ENCODE measurements at places on chromosomes 7 and 10.

GRCh38 chr7:45698303-45699014 is 124.3 kb downstream of the ADCY1 start:
- no peak for DNase-seq

GRCh38 chr10:119377958-119378736 is 164.4 kb downstream of the RGS10 start:
- DNase-seq = no peak

DNA sequence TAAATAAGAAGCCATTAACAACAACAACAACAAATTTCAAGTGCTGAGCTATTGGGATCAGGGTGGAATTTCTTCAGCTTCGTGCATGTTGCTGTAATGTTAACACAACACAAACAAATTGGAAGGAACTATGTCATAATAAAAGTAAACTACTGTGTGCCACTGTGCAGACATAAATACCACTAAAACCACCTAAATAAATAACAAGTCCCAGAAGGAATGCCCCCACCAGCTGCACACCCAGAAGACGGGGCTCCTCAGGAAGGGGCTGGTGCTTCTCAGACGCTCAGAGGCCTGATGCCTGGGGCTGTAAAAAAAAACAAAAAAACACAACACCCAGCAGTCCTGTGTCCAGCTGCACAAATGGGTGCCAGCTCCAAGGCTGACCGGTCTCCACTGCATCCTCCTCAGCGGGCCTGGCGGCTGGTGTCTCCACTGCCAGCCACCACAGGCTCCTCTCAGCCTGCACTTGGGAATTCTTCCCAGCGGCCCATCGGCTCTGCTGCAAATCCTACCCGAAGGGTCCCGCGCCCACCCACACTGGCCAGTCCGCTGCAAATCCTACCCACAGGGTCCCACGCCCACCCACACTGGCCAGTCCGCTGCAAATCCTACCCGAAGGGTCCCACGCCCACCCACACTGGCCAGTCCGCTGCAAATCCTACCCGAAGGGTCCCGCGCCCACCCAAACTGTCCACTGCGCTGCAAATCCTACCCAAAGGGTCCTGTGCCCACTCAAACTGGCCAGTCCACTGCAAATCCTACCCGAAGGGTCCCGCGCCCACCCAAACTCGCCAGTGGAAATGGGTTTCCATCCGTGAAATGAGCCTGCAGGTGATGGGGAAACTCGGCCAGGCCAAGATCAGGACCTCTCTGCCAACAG is 35.8 kb upstream of the DNAAF5 start:
- no peak for DNase-seq

DNA sequence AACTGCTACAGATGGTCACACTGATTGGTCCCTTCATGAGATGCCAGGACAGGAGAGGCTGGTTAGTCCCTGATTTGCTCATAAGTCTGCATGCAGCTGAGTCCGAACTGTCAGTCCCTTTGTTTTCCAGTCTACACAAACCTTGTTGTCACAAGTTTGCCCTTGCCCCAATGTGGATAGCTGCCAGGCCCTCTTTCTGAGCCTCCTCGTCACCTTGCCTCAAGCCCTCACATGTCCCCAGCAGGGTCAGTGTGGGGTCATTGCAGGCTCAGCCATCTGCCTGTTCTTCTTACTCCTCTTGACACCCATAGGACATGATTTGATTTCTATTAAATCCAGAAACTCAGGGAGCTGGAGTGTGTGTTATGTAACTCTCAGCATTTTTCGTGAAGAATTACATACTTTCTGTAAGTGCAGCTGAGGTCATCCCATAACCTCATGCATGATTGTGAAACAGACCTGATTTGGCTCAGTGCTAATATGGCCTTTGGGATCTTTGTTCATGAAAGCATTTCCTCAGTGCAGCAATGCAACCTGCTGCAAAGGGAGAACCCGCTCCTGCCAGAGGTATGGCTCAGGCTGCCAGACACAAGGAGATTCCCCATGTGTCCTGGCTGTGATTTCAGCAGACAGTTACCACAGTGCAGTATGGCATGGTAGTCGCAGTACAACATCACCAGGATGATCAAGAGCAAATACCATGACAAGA is 70.0 kb upstream of the ZMIZ2 start:
- DNase-seq = peak; percentile 90

GRCh38 chr7:95684505-95684904 is 87.8 kb upstream of the DYNC1I1 start:
- peak; percentile 8 for DNase-seq

- peak; percentile 13 for DNase-seq
Measured at GRCh38 chr7:68562323-68562899, 1035.9 kb upstream of the AUTS2 start.

DNA sequence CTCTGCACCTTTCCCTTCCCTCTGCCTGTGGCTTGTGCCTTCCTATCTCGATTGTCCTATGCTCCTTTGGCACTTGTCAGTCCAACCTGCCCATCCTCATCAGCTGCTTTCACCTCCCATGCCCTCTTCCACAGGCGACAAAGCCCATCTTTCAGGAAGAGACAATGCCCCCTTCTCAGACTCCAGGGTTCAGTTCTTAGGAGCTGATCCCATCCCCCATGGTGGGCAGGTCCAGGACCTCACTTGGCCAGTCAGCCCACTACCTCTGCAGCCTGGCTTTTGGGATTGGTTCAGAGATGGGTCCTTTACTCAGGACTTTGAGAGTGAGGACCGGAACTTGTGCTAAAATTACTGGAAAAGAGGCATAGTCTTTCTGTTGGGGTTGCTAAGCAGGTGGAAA is 74.0 kb upstream of the NANOS1 start:
- no peak for DNase-seq

GRCh38 chr10:24916365-24916764 is 36.0 kb downstream of the PRTFDC1 start:
- DNase-seq = no peak

DNA sequence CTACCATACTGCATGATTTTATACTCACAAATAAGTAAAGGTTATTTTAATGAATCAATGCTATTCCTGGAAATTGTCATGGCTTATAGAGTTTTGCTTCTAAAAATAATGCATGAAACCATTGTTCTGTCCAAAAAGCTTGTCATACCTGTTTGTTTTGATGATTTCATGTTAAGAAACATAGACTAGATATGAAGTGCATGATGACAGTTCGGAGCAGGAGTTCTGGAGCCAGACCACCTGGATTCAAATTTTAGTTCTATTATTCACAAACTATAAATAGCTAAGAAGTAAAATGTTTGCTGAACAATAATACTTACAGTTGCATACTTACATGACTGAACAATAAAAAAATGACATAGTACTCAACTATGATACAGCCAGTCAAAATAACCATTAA is 107.0 kb upstream of the AKR1E2 start:
- peak; percentile 33 for DNase-seq

DNA sequence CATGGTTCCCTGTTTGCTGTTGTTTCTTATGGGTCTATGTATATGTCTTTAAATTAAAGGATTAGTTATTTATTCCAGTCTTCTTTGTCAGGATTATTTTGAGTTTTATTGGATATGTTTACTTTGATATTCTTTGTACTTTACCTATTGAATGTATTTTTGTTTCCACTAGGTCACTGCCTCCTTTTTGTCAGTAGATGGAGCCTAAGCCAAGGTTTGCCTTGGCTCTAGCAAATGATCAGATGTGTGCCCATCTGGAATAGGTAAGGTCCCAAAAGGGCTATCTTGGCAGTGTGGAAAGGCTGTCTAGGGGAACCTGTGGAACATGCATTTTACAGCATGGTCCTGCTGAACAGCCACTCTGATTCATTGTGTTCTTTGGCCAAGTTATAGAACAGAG is 337.3 kb upstream of the GHITM start:
- DNase-seq = no peak

DNA sequence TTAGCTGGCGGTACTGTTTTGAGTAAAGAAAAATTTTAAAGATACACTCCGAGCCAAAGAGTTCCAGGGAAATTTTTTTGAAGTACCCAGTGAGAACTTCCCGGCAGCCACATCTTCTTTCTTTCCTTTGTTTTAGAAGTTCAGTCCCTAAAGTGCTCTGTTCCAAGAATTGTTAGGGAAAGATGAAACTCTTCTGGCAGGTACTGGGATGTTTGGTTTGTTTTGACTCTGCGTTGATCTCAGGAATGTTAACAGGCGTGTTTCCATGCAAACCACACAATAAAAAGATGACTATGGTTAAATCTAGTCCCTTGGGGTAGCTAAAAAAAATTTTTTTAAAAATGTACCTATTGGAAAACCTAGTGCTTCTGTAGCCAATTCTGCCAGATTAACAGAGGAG is 224.7 kb upstream of the PHYHIPL start:
- DNase-seq = peak; percentile 36

- no peak for DNase-seq
Measured at GRCh38 chr10:70441161-70441894, at the start of gene NODAL. Gene NODAL (minus strand): TSS chr10:70441681. CDS start chr10:70441667, 14 bp downstream.

GRCh38 chr7:100119072-100119969 is at the start of the genes CNPY4 and TAF6:
Gene CNPY4 (plus strand): TSS chr7:100119634. CDS start chr7:100119745, 111 bp downstream.
Gene TAF6 (minus strand): TSS chr7:100119358. CDS start chr7:100114209, 5,149 bp downstream.
- peak; percentile 98 for DNase-seq

GRCh38 chr7:148884049-148884298 is at the start of gene EZH2:
Gene EZH2 (minus strand): TSS chr7:148884291. CDS start chr7:148847298, 36,993 bp downstream.
- no peak for DNase-seq

DNA sequence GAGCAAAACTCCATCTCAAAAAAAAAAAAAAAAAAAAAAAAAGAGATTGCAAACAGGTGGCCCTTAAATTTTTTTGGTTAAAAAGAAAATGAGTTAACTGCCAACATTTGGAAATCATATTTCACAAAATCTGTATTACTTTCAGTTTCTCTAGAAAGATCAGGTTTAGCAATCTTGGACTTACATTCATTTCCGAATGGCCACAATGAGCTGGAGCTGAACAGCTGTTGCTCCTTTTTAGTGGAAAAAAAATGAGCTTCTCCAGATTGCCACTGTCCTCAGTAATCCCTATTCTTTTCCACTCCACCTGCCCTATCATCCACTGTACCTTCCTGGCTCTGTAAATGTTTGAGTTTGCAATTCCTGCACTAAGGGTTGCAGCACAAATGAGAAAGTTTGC is 43.6 kb downstream of the RAB11FIP2 start:
- DNase-seq = no peak

DNA sequence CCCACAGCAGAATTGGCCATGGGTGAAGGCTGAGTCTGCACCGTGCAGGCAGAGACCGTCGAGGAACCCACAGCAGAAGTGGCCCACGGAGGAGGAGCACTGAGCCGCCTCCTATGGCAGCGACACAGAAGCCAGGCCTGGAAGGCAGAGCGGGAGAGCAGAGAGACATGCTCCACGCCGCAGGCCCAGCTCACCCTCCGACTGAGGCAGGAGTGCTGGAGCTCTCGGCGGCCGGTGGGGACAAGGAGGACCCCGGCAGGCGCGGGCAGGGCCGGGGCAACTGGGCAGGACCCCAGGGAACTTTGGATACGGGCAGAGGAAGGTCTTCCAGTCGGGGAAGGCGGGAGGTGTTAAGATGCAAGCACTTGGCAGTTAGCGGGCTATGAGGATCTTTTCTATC is 420.4 kb downstream of the DNAJB6 start:
- no peak for DNase-seq
